ENCODE measurements at places on chromosomes 5 and 9.

DNA sequence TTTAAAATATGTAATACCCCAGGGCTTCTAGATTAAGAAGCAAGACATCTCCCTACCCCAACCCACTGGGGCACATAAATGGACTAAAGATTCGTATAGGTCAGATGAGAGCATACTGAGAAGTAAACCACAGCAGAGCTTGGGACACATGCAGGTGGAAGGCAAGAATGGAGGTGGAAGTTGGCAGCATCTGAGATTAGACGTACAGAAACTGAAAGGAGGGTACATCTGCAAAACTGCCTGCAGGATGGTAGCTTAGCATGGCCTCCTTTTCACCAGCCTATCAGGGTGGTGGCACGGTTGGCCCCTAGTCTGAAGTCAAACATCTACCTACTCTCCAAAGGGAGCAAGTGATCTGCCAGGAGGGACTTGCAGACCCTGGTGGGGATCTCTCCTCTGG is 181.8 kb downstream of the TSSK1B start:
- no peak for DNase-seq

DNA sequence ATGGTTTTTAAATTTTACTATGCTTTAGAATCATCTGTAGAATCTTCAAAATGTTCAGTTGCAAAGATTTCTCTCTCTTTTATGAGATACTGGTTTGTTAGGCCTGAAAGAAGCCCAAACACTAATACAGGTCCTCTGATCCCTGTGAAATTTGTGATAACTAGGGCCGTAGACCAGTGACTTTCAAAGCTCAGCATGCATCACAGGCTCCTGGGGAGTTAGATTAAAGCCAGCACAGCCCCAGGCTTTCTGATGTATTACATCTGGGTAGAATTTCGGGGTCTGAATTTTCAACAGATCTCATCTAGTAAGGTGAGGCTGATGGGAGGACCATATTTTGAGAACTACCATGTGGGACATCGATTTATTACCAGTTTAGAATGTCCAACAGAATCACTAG is 194.1 kb upstream of the PTPRD start:
- DNase-seq = no peak

DNA sequence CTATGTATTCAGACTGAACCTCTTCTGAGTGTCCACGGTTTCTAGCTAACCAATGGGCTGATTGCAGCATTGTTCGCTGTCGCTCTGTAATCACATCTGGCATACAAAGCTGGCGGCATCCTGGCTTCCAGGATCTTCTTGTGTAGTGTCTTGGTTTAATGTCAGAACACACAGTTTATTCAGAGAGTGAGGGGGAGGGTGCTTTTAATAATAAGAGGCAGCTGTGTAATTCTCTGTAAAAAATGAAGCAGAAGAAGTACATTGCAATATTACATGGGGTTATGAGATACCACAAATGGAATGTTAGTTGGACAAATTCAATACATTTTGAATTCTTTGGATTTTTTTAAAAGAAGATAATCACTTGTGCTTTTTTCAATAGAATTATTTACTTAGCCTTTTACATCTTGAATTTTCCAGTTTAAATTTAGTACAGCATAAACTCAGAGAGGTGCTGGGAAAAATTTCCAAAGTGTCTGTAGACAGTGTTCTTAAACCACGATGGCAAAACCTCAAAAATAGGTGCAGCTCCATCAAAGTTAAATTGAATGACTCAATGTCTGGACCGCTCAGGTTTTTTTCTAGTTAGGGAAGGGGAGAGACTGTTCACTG is 206.0 kb downstream of the PCSK1 start:
- no peak for DNase-seq

- no peak for DNase-seq
Measured at GRCh38 chr9:34451135-34451534, 7.2 kb downstream of the FAM219A start.

DNA sequence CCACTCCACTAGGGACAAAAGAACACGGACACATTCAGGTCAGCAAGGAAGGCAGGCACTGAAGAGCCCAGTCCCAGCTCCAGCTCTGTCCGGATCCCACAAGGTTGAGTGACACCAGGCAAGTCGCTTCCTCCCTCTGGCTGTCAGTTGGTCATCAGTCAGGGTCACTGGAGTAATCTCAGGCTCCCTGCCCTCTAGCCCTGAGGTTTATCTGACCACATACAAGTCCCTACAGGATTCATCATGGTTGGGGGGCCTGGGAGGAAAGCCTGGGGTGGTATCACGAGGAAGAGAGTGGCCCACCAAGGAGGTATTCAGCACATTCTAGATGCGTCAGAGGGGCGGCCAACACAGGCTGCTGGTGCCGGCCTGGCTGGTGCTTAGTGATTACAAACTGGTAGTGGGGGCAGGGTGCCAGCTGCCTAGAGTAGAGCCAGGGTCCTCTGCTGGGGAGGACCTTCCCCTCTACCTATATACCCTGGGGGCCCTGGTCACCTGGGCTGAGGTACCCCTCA is 81.5 kb downstream of the SHB start:
- DNase-seq = no peak

- no peak for DNase-seq
Measured at GRCh38 chr9:69036309-69036708, 757 bp downstream of the FXN start.

DNA sequence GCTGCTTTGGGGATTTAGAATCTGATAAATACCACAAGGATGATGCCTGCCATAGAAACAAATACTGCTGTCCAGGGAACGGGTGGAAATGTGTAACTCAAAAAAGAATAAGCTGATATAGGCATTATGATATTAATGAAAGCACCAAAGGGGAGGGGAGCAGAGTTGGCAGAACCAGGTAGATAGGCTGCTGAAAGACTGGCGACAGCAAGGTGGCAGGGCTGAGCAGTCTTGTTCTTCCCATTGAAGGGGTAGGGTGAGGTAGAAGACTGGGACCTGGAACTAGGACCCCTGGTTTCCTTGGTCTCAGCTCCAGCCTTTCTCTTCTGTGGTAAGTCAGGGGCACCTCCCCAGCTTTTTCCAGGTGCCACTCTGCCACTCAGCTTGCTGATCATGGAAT is 31.4 kb upstream of the TMOD1 start:
- no peak for DNase-seq

- no peak for DNase-seq
Measured at GRCh38 chr9:132439153-132439552, 29.1 kb downstream of the CFAP77 start.

DNA sequence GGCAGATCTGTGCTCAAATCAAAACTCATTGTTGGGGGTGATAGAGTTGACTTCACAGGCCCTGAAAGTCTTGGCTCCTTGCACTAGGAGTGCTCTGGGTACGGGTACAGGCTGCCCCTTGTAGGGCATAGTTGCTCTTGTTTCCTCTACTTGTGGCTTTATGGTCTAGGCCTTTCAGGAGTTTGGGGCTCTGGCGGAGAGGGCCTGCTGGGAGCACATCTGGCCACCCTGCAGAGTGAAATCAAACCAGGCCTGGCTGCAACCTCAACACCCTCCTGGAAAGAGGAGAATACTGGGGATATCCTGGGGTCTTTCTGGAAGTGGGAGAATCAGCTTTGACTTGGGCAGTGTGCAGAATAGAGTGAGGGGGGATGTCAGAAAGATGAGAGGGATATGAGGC is 1.5 kb downstream of the TGFBI start:
- no peak for DNase-seq

GRCh38 chr5:55418994-55419968 is 111.5 kb downstream of the MTREX start:
- no peak for DNase-seq

GRCh38 chr9:111731928-111732327 is 62.8 kb downstream of the SHOC1 start:
- no peak for DNase-seq

GRCh38 chr5:167393358-167393757 is 898.1 kb upstream of the WWC1 start:
- no peak for DNase-seq

GRCh38 chr5:141513627-141514329 is 24.9 kb downstream of the PCDHGC5 start:
- DNase-seq = no peak

GRCh38 chr5:161846746-161847145 is 1.2 kb upstream of the GABRA1 start:
- no peak for DNase-seq

- DNase-seq = no peak
Measured at GRCh38 chr9:78130853-78131252, 99.2 kb upstream of the GNAQ start.

GRCh38 chr9:108473209-108474112 is 382.3 kb downstream of the ACTL7B start:
- no peak for DNase-seq

DNA sequence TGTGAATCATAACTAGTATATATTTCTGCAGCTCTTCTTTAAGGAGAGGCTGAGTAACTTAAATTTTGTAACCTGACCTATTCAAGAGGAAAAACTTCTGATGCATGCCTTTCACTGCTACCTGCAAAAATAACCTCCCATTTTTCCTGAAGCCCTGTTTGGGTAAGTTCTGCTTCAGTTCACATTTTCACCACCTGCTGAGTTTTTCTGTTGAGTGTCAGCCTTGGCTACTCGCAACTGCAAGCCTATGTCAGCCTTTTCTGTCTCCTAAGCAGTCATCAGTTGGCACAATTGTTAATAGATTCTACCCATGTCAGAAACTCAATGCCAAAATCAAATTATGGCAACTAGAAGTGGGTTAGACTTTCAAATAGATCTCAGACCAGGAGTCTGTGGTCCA is 8.2 kb upstream of the TNFAIP8 start:
- DNase-seq = no peak

- DNase-seq = no peak
Measured at GRCh38 chr9:68683433-68683832, 21.6 kb upstream of the PIP5K1B start.

DNA sequence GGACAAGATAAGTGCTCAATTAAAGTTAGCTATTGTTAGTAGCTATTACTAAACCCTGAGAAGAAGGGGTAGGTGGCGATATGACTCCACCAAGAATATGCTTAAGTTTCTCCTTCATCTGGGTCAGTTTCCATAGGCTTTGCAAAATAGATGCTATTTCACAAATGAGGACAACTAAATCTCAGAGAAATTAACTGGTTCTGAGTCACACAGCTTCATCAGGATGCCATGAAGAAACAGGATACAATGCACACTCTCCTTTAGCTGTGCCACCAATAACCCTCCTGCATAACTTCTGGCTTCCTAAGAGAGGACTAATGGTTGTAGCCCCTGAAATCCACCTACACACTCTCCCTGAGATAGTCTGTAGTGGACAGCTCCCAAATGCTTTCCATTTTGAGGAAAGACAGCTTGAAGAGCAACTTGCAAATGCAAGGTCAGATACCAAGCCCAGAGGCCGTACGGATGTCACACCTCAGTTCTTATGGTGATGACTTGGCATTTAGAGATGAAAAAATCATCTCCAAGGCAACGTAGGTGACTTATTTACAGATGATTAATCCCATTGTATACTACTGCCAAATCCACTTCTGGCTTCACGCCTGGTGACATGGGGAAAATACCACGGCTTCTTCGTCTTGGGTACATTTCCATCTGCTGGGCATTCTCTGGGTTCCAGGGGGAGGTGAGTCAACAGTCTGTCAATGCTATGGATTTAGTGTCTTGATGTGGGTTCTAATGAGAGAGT is 251.4 kb upstream of the IL12B start:
- DNase-seq = no peak

DNA sequence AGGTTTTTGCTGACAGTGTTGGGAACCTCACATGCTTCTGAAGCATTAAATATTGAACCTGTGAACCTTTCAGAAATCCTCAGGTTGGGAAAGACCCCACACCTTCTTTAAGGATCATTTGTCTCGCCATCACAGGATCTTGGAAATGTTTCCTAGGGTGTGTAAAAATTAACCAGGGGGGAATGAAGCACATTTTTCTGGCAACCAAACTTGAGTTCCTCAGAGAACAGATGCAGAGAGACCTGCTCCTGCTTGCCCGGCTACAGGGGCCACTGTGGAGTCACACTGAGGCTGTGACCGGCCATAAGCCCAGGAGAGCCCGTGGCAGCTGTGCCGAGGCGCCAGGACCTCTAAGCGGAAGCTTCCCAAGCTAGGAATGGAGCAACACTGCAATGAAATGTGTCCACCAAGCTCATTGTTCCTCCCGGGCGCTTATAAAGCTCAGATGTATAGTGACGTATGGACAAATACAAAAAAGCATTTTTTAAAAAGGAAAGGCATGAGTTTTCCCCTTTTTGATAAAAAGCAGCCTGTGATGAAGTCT is 7.7 kb downstream of the CXCL14 start:
- DNase-seq = no peak

- no peak for DNase-seq
Measured at GRCh38 chr5:72377910-72378638, 57.9 kb downstream of the PTCD2 start.

DNA sequence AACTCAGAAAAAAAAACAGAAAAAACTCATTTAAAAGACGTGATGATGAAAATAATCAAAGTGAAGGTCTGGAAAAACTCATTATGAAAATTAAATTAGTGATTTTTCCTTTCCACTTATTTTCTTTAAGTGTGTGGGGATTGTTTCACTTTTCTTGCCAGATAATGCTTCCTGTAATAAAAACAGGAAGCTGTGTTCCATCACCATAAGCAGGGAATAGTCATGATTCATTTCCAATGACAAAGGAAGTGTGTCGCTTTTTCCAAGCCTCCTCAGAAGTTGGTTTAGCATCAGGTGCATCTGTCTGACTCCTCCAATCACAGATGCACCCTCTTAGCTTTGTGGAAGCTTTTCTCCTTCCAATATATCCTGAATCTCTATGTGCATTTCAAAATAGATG is 2068.7 kb downstream of the MAT2B start:
- DNase-seq = no peak

DNA sequence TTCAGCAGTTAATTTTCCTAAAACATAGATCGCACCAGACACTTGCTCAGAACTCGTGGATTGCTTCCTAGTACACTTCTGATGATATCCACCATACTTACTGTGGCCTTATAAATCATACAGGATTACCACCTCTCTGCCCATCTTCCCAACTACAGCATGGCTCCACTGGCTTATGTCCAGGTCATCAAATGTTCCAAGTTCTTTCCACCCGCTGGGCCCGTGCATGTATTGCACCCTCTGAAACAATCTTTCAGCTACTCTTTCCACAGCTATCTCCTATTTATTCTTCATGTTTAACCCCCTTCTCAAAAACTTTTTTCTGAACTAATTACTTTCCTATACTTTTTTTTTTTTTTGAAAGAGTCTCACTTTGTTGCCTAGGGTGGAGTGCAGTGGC is 18.5 kb downstream of the FBXW2 start:
- DNase-seq = no peak

GRCh38 chr5:125052584-125052983 is 306.1 kb upstream of the ZNF608 start:
- DNase-seq = no peak

GRCh38 chr5:143569213-143569701 is 165.8 kb upstream of the NR3C1 start:
- no peak for DNase-seq

- no peak for DNase-seq
Measured at GRCh38 chr5:135891268-135891667, 4.4 kb downstream of the IL9 start.

DNA sequence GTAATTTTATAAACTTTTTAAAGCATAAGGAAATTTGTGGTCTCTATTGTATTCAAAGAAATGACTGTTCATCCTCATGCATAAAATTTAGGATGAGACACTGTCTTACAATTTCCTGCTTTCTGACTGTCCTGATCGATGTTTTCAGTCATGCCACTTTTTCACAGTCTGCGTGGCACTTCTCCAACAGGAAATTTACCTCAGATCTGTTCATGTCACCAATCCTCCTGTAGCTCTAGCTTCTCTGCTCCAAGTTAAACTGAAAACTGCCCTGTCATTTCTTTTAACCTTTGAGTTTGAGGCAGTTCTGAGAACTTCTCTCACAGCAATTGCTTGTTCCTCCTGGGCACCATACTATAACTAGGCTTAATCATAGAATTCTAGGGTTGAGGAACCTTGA is 455.1 kb downstream of the EFNA5 start:
- DNase-seq = no peak

All from activated T-helper 1 cell treated with Interleukin-2 at 50 U/mL for 16 hours (primary cell).